ENCODE measurements at places on chromosomes 6 and 20.

DNA sequence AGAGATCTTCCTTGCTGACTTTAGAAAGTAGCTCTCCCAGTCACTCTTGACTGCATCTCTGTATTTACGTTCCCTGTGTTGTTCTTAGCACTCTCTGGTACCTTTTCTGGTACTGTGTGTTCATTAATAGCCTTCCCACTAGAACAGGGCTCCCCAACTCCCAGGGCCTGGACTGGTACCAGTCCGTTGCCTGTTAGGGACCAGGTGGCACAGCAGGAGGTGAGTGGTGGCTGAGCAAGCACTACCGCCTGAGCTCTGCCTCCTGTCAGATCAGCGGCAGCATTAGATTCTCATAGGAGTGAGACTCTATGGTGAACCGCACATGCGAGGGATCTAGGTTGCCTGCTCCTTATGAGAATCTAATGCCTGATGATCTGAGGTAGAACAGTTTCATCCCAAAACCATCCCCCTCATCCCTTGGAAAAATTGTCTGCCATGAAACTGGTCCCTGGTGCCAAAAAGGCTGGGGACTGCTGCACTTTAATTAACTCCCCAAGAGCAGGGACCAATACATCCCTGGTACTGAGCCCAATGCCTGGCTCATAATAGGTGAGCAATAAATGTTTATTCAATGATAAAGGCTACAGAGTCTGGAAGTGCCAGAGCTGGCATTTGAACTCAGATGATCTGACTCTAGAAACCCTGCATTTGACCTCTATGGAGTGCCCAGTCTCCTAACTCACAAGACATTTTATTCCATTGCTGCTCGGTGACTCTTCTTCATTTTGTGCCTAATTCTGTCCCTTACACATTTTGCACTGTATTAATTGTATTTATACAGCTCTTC is 11.0 kb downstream of the UTRN start:
- DNase-seq: no peak

- no peak for DNase-seq
Observed at GRCh38 chr20:41336711-41337492, 3.7 kb upstream of the LPIN3 start.

DNA sequence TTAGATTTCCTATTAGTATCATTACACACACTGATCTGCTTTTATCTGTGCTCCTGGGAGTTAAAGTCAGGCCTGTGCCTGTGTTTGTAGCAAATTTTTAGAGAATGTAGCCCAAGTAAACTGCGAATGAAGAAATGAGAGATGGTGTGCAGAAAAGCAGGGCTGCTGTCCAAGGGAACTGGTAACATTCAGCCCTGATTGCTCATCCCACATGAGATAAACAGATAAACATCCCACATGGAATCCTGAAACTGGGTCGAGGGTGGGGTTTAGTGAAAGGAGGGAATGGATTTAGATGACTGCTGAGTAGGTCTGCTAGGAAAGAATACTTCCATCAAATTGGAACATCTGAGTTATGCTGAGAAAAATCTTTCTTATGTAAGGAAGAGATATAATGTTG is 69.1 kb downstream of the GRIK2 start:
- DNase-seq: no peak

DNA sequence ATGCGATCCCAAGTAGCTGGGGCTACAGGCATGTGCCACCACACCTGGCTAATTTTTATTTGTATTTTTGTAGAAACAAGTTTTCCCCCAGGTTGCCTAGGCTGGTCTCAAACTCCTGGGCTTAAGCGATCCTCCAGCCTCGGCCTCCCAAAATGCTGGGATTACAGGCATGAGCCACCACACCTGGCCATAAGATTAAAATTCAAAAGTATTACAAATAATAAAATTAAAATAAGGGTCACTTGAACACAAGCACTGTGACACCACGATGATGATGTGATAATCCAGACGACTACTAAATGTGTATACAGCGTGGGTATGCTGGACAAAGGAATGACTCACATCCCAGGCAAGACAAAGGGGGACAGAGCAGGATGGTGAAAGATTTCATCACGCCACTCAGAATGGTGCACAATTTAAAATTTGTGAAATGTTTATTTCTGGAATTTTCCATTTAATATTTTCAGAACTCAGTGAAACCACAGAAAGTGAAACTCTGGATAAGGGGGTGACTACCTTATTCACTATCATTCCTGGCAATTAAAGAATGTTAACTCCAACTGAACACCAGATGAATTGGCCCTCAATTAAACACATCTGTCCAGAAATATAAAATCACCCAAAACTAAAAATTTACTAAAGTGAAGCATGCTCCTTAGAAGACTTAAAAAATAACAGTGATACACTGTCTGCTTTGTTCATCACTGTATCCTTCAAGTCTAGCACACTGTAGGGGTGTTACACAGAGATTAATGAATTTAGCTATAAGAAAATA is 13.1 kb downstream of the B4GALT5 start:
- DNase-seq: no peak

- DNase-seq: no peak
Observed at GRCh38 chr6:96947055-96947454, 22.5 kb downstream of the KLHL32 start.

DNA sequence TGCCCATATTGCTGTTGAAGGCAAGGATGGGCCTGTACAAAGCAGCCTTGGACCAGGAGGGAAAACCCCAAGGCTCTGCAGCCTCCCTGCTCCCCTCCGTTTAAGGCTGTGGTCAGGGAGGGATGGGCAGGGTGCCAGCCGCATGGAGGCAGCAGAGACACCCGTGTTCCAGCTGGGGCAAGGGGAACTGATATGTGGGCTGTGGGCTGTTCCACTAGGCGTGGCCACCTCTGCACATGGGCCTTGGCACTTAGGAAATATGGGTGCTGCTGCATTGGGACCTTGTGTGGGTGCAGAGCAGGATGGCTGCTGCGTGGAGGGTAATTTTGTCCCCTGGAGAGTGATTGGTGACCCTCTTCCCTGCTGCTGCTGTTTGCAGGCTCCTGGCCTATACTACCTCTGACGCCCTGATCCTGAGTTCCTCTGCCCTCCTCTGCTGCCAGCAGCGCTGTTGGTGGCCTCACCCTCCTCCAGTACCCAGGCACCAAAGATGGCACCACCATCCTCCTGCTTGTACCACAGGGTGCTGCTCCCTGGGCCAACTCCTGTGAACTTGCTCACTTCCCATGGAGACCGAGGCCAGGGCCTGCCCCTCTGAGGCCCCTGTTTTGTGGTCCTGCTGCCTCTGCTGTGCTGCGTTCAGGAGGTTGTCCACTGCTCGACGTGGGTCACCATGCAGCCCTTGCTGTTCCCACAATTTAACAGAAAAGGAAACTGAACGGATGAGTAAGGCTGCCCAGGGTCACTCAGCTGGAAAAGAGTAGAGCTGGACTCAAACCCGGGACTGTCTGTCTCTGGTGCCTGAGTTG is 35.3 kb downstream of the PANK2 start:
- peak; percentile 82 for DNase-seq

DNA sequence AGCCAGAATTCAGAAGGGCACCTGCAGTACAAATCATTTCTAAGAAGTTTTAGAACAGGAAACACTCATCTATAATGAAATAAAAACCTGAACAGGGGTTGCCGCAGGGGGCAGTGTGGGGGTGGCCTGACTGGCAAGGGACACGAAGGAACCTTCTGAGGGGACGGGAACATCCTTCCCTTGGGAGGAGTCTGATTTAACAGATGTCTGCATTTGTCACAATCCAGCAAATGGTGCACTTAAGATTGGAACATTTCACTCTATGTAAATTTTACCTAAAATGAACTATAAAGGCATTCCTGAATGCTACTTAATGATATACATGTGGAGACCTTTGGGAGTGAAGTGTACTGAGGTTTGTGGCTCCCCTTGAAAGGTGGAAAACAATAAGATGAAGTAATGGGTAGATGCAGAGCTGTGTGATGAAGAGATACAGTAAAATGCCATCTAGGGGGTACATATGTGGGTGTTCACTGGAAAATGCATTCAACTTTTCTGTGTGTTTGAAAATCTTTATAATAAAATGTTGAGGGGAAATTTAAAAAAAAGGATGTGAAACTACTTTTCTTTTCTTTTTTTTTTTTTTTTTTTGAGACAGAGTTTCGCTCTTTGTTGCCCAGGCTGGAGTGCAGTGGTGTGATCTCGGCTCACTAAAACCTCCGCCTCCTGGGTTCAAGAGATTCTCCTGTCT is 89.5 kb downstream of the SNX5 start:
- no peak for DNase-seq

- peak; percentile 21 for DNase-seq
Observed at GRCh38 chr20:47799116-47799715, 13.9 kb upstream of the SULF2 start.

DNA sequence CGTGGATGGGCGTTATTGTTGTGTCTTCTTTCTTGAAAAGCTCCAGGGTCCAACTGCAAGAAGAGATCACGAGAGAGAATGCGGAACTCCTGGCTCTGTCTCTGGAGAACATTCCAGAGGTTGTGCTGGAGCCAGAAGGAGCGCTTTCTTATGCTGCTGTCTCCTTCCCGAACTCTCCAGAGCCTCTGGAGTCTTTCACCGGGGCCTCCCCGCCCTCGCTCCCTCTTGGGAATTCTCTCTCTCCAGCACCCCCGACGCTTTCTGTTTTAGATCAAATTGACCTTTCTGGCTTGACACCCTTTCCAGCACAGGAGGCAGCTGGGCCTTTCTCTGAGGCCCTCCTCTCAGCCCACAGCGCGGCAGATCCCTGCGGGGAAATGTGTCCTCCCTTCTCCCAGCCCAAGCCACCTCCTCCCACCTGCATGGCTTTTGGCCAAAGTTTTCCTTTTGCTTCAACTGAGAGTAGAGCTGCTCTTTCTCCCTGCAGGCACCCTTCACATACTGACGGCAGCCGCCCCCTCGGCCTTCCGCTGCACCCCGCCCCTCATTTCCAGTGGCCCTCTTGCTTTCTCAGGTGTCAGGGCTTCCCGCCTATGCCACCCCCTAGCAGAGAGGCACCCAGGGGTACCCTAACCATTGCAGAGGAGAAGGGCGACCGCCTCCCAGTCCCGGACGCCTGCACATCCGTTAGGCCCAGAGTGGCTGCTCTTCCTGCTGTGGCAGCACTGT is 6.6 kb upstream of the CCR6 start:
- no peak for DNase-seq

GRCh38 chr20:2919518-2920245 is 46.4 kb downstream of the PTPRA start:
- no peak for DNase-seq

DNA sequence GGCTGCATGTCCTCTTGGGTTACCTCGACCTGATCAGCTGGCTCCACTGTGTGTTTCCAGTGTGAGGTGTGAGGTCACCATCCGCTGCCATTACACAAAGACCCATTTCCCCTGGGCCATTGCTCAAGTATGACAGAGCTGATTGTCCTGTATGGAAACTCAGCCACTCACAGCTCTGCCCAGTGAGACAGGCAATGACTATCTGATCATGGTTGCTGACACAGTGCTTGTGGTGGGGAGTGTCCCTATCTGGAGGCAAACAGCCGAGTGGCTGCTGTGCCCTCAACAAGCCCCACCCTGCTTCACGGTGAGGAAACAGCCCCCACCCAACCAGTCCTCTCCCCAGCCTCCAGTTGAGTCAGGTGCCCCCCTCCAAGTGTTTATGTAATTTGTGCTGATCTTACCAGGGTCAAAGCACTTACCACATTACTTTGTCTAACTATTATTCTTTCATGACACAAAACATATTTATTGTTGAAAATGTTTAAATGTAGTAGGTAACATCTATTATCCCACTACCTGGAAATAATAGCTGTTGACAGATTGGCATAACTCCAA is 11.7 kb upstream of the MAPK13 start:
- DNase-seq: no peak

DNA sequence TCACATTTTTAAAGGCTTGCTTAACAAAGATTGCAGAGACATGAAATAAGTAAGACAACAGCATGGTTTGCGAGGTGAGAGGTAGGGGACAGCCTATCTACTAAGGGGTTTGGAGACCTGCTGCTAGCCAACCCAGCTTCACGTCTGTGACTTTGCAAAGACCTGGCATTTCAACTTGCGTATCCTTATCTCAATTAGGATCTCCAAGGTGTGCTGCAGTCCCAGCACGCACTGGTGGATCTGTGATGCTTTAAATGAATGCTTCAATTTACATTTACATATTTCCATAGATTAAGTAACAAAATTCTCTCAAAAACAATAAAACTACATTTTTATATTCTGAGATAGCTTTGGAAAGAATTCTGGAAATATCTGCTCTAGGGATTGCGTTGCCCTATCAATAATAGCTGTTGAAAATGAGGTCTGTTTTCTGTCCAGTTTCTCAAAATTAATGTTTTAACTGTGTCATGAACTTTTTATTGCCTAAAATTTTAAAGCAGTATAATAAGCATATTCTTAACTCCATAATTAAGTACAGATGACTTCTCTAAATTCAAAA is 124.4 kb upstream of the EDN1 start:
- peak; percentile 28 for DNase-seq

- no peak for DNase-seq
Observed at GRCh38 chr6:14095437-14095836, 22.1 kb upstream of the CD83 start.

GRCh38 chr6:19159089-19159488 is 678.1 kb upstream of the ID4 start:
- DNase-seq: no peak

- DNase-seq: no peak
Observed at GRCh38 chr6:145090801-145091585, 644.3 kb downstream of the EPM2A start.

- DNase-seq: peak; percentile 75
Observed at GRCh38 chr6:159168536-159169192, 536 bp upstream of the FNDC1 start.

- no peak for DNase-seq
Observed at GRCh38 chr20:62682912-62683517, 25.6 kb upstream of the NTSR1 start.

DNA sequence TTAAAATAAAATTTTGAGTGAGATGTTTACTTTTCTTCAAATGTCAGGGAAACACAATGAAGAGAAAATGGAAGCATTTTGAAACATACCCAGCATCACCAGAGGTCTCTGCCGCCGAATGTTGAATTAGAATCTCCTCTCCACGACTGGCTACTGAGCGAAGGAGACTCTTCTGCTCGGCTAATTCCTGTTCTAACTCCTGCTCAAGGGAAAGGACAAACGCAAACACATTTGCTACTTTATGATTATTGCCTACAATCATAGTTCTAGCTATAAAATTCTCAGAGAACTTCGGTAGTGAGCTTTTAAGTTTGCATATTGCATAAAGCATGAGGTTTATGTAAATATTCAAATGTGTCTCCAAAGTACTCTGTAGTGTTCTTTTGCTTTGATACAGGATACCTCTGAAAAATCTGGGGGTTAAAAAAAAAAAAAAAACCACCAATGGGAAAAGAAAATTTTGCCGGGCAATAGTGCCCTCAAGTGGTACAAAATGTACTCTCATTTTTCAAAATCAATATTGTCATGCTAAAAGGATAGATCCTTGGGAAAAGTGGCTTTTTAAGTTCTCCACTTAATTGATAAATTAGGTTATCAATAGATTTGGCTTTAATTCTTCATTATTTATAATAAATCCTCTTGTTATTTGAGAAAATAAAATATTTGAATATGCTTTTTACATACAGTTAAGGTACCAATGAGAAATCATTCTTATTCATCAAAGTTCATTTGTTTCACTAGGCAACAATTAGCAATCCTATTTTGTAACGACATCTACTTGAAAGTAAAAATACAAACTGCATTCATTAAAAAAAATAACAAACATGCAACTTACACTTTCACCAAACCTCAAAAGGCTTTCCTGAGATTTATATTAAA is 369.0 kb downstream of the SYNE1 start:
- DNase-seq: no peak

- DNase-seq: no peak
Observed at GRCh38 chr6:107600936-107601335, 111.0 kb downstream of the SOBP start.

All from Right ventricle myocardium inferior (tissue), 1 donor.